ENCODE measurements at places on chromosomes 16 and 17.

GRCh38 chr17:50311483-50311882, 34.4 kb upstream of the XYLT2 start:
- DNase-seq = no peak

DNA sequence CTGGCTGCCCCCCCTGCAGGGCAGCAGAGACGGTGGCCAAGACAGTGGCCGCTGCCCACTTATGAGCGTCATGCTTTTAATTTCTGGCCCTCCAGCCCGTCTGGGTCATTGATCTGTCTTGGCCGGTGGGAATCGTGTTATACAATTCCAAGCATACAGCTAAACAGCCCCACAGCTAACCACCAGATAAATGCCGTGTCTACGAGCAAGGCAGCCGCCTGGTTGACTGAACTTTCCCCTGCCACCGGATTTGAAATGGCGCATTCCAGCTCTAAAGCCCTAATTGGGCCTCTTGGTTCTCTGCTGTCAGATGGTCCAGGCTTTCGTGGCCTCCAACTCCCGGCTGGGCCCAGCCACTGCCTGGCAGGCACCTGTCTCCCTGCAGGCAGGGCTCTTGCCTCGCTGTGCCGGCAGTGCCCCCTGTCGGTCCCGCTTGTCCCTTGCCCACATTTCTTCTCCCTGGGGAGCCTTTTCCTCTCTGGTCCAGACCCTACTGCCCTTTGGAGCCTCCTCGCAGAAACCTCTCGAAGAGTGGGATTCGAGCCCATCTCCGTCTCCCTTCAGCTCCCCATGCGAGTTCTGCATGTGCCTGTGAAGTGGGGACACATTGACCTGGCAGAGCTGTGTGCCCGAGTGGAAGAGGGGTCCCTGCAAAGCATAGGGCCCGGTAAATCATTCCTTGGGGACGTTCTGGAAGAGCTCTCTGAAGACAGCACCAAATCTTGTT, 1.8 kb upstream of the RBFOX3 start:
- DNase-seq = peak; percentile 51

DNA sequence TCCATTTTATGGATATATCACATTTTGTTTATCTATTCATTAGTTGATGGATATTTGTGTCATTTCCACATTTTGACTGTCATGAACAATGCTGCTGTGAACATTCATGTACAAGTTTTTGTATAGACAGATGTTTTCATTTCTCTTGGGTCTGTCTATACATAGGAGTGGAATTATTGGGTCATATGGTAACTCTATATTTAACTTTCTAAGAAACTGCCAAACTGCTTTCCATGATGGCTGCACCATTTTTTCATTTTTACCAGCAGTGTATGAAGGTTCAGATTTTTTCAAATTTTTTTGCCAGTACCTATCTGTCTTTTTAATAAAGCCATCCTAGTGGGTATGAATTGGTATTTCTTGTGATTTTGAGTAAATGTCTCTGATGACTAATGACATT, 15.5 kb downstream of the NFAT5 start:
- DNase-seq = no peak

- no peak for DNase-seq
Observed at GRCh38 chr17:33517746-33518145, 224.7 kb upstream of the ASIC2 start.

DNA sequence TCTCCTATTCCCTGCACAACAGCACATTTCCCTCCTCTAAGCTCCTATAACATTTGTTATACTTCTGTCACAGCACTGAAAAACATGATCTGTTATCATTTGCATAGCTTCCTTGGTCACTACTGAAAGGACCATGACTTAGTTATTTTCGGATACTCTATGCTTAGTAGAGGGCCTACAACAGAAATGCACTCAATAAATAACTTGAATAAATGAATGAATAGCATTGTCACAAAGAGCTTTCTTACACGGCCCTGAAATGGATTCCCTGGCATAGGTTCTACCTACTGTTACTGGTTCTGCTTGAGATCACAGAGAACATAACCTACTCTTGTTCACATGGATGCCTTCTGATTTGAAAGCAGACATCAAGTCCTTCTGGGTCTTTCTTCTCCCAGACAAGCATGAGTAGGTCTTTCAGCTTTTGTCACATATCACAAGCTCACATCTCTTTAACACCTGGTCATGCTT, 41.6 kb downstream of the MYO1D start:
- DNase-seq = no peak

- DNase-seq = no peak
Observed at GRCh38 chr17:82647593-82648164, 565 bp downstream of the WDR45B start.

DNA sequence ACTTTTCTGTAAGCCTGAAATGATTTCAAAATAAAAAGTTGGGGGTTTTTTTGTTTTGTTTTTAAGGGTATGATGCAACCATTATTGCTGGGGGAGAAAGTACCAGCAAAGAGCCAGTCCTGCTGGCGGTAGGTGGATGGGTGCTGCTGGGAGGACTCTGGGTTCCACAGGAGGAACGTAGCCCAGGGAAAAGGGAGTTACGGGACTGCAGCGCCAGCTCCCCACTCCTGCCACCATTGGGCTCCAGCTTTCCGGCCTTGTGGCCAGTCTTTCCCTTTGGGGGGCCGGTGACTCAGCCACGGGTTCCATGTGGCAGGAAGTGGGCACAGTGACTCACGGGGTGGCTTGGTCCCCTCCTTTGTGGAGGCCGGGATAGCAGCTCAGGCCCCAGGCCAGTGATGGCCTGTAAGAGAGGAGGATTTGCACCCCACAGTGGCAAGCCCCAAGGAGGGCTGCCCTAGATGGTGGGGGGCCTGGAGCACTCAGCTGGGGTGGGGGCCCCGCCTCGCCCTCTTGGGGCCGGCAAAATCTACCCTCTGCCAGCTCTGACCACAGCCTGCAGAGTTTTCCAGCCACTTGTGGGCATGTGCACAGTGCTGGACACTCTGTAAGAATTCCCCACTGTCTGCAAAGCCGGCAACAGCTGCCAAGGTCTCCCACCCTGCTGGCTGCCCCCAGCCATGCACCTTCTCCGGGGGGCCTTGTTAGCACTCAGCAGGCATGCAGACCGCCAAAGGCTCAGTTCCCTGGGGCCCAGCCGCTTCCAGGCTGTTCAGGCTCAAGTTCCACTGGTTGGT, 30.4 kb downstream of the SOCS3 start:
- no peak for DNase-seq

DNA sequence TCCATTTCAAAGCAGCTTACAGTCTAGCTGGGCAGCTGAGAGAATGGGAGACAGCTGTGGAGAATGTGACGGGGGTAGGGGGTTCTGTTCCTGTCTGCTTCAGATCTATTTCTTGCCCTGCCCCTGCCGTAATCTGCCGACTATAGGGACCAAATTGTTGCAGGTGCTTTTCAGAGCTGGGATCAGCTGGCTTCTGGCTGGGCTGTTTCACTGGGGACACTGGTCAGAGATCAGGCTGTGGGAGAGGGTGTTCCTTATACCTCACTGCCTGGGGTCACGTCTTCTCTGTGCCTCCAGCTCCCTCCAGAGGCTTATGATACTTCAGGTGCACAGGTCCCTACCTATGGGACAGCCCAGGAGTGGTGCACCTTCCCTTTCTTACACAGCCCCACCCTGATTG, 514.9 kb upstream of the GOT2 start:
- no peak for DNase-seq

GRCh38 chr16:51657848-51658247, 506.8 kb upstream of the SALL1 start:
- DNase-seq = peak; percentile 60

DNA sequence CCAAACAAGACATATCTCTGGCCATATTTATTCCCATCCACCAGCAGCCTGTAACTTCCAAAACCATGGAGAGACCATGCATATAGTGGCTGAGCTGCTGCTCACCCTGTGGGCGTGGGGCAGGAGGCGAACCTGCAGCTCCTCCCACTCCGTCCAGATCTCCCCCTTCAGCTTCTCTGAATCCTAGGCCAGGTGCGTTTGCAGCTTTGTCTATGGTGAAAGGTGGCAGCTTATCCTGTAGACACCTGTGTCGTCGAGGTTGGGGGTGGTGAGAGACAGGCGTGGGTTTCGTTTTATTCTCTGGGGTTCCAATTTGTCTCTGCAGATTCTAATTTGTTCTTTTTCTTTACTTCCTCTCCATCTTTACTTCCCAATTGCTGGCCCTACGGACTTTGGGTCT, 9.7 kb upstream of the ANKS4B start:
- DNase-seq = no peak

DNA sequence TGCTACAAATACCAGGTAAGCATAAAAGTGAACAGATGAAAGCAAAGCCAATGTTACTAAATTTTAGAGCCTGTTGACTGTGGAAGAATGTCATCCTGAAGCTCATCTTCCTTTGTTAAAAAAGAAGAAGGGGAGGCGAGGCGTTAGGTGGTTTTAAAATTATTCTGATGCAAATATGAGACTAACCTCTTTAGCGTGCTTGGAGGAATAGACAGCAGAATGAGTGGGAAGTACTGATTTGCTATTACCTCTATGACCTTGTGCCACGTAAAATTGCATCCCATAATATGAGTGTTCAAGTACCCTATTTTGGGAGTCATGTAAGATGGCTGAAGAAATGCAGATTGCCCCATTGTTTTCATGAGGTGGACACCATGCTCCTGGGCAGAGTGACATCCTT, 95.7 kb downstream of the ELAC2 start:
- DNase-seq = no peak

- DNase-seq = peak; percentile 8
Observed at GRCh38 chr16:77898671-77899211, 110.4 kb downstream of the VAT1L start.

DNA sequence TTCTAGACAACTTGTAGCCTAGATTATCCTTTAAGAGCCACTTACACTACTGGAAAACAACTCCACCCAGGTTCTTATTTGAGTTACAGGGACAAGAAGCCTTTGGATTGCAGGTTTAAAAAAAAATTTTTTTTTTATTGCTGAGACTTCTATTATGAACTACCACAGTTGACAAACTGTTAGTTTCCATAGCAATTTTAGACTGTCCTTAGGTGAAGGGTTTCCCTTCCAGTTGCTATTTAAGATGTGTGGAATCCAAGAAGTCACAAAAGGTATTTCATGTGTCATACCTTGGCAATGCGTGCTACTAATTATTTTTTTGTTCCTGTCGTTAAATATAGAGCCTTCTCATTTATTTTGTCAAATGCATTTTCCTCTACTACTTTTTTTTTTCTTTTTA, 253.2 kb downstream of the PRKCA start:
- DNase-seq = no peak

GRCh38 chr17:5249615-5250014, 15.0 kb upstream of the SCIMP start:
- peak; percentile 10 for DNase-seq

- no peak for DNase-seq
Observed at GRCh38 chr17:5702951-5703510, 118.7 kb upstream of the NLRP1 start.

- peak; percentile 76 for DNase-seq
Observed at GRCh38 chr17:48543107-48543853, 1.6 kb downstream of the HOXB2 start.

DNA sequence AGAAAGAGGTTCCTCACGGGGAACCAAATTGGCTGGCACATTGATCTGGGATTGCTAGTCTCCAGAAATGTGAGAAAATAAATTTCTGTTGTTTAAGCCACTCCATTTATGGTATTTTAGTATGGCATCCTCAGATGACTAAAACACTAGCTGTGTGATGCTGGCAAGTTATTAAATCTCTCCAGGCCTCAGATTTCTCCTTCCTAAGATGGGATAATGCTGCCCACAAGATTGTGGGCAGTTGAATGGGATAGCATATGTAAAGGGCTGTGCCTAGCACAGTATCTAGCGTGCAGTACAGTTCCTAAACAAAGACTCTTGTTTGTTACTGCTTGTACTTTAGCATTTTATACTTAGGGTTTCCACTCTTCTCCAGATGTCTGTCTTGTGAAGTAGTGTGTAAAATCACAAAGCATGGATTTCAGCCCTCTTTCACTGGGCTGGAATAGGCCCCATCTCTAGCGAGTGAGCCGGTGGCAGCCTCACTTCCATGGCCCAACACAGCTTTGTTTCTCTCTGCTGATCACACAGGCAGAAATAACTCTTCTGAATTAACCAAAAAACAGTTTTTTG, 38.2 kb upstream of the PHAF1 start:
- DNase-seq = no peak

DNA sequence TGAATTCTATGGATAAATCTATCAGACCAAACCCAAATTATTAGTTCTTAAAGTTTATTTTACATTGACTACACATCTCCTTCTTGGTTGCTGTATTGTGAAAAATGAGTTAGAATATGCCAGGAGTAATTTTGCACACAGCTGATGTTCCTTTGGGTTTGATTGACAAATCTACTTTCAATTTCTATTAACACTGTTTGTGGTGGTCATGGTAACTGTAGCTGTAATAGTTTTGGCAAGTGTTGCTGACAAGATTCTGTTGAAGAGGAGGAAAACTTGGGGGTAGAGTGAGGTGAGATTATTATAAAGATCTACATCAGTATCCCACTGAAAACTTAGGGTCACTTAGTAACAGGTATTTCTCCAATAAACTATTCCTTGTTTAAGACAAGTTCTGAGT, 30.3 kb downstream of the MRTFB start:
- no peak for DNase-seq

DNA sequence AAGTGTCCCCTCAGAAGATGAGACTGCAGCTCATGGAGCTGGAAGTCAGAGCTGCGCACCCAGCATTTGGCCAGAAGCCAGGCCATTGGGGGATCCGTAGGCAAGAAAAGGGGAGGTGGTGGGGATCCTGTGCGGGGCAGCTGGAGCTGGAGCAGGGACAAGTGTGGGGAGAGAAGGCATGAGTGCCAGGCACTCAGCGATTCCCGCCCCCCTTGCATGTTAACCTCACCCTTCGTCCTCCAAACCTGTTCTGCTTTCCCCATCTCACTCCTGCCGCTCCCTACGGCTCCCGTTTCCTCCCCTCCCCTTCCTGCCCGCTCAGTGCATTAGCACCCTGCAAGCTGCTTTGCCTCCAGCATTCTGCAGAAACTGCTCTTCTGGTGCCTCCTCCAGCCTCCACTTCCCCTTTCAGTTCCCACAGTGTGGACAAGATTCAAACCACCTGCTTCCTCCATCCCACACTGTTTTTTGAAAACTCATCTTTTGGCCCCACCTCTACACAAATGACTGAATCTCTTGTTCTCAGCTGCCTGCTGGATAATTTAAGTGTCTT, 5.6 kb downstream of the ALOX15 start:
- no peak for DNase-seq

DNA sequence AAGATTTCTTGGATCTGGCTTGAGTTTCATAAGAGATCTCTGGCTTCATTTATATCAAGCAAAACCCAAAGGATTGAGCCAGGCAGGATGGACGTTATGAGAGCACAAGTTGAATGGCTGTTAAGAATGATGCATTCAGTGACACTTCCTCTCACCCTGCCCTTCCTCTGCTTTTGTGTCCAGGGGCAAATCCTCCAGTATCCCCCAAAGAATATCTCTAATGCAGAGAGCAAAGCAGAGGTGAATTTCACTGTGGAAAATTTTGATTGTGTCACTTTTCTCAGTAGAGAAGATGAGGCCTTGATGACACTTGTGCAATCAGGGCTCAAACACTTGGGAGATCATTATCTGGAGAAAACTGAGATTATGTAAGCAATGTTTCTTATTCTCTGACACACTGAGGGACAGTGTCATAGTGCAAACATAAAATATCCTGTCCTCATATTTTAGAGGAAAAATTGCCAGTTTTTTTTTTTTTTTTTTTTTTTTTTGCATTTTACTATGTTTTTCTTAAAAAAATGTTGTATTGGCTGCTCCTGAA, 25.3 kb downstream of the MARCHF10 start:
- DNase-seq = no peak

GRCh38 chr17:5297245-5297644, 15.2 kb downstream of the RABEP1 start:
- no peak for DNase-seq

Data from NCI-H774 (cell line).